ENCODE measurements at places on chromosomes 7 and 10.
A peak's percentile ranks its signal among the peaks of the same experiment; 100 is the strongest.

DNA sequence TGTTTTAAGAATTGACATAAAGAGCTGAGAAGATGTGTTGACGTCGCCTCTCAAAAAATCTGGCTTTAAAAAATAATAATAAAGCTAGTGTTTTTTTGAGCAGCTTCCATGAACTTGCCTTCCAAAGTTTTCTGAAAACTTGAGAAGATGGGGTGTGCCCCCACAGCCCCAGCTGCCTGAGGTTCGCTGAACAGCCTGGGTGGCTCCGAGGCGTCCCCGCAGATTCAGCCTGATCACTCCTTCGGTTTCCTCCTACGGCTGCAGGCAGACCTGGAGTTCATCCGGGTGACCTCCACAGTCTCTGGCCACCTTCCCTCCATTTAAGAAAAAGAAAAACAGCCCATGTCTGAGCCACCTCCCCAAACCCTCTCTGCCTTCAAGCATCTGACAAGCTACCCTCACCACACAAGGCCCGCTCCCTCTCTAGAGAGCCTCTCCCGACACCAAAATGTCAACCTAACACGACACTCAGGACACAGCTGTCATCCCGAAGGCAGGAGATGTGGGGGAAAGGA is 177.8 kb downstream of the PTPRN2 start:
- no peak overlapping the region for H3K4me3 ChIP-seq
- H3K27me3 ChIP-seq, result no peaks in the 10 kb centered on the region
- no peak overlapping the region for H3K27ac ChIP-seq
- H3K36me3 ChIP-seq, result no peaks in the 10 kb centered on the region
- no peaks in the 10 kb centered on the region for H3K4me1 ChIP-seq
- DNase-seq, result no peak

DNA sequence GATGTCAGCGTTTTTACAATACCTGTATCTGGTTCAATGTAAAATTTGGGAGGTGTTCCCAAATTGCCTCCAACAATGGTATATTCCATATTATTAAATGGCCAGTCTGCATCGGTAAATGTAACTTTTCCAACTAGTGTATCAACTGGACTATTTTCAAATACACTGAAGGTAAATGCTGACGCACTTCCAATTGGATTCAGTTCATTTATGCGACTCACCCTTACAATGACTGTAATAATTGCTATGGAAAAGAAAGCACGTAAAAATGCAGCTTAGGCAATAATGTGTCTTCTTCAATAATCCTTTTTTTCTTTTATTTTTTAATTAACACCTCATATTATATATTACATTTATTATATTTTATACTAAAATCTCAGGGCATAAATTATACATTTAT is 209.1 kb downstream of the HGF start:
- no peak for DNase-seq
- H3K27me3 ChIP-seq, result no peaks in the 10 kb centered on the region
- H3K4me1 ChIP-seq, result no peaks in the 10 kb centered on the region
- no peaks in the 10 kb centered on the region for H3K36me3 ChIP-seq
- no peak overlapping the region for H3K4me3 ChIP-seq
- H3K27ac ChIP-seq, result no peak overlapping the region

DNA sequence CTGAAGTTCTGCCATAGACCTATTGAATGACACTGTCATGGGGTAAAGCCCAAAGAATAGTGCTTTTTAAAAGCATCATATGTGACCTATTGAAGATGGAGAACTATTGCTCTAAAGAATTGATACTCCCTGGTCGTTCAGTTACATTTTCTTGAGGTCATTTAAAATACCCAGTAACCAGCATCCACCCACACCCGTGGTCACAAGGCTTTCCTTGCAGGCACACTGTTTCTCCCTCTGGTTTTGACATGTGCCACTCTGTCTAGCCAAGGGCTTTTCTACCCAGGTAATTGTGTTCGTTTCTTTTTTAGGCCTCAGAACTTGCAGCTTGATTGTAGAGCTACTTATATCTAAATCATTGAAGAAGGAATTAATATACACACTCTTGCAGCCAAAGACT is 68.3 kb upstream of the LYZL2 start:
- no peaks in the 10 kb centered on the region for H3K4me1 ChIP-seq
- H3K36me3 ChIP-seq, result no peaks in the 10 kb centered on the region
- no peak for DNase-seq
- H3K27me3 ChIP-seq, result no peaks in the 10 kb centered on the region
- H3K27ac ChIP-seq, result no peak overlapping the region
- H3K4me3 ChIP-seq, result no peak overlapping the region

DNA sequence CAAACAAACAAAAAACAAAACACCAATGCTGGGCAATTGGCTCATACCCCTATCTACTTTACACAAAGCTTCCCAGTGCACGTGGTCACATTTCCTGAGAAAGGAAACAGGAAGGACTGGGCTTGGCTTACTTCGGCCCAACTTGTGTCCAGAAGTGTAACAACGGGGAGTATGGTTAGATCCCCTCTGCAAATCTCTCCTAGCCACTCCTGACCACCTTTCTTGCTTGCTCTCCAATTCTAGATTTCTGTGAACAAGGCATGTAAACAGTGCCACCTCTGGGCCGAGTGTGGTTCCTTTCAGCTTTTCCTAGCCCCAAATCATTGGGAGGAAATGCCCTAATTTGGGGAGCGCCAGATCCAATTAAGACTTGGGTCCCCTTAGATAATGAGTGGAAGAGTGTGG is 21.0 kb upstream of the FRAT2 start:
- H3K4me3 ChIP-seq, result no peak overlapping the region
- no peak overlapping the region for H3K27ac ChIP-seq
- peaks cover 54% of the 10 kb centered on the region for H3K36me3 ChIP-seq
- no peaks in the 10 kb centered on the region for H3K27me3 ChIP-seq
- peak; percentile 30 for DNase-seq
